Activated CD4-positive, CD25-positive, alpha-beta regulatory T cell treated with anti-CD3 and anti-CD28 coated beads, Interleukin-2, amount 50 U/mL, for 24 hours (primary cell): ENCODE measurements at places on chromosomes 16 and 17.

DNA sequence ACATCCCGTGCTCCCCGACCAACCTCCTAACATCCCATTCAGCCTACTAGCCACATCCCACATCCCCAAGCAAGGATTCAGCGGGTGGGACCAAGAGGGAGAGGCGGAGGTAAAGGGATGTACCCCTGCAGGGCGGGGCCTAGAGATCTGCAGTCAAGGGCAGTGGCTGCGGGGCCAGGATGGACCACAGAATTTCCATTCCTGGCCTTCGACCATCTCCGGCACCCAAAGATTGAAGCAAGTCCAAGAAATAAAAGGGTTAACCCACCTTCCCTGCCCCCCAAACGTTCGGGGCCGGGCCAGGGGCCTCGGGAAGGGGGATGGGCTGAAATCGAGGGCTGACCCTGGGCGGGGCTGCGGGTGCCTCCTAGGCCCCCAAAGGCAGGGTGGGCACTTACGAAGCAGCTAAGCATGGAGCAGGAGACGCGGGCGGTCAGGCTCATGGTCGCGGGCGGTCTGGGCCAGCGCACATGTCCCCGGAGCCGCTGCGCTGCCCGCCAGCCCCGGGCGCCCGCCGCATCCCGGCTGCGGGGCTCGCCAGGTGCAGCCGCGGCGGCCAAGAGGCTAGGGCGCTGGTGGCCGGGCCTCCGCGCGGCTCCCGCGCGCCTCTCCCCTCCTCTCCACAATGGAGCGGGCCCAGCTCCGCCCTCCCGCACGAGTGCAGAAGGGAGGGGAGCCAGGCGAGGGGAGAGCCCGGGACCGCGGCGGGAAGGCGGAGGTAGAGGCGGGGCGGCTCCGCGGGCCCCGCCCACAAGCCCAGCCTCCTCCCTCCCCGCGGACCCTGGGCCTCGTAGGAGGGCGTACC is at the start of gene MTMR4:
TSS of gene MTMR4 (minus strand) at position 674 of the 805 bp plus-strand sequence. CDS start at position 443, 231 bp downstream.
- ATAC-seq = peak; percentile 3

- ATAC-seq = no peak
Observed at GRCh38 chr16:87939562-87940423, 3.5 kb upstream of the CA5A start.

DNA sequence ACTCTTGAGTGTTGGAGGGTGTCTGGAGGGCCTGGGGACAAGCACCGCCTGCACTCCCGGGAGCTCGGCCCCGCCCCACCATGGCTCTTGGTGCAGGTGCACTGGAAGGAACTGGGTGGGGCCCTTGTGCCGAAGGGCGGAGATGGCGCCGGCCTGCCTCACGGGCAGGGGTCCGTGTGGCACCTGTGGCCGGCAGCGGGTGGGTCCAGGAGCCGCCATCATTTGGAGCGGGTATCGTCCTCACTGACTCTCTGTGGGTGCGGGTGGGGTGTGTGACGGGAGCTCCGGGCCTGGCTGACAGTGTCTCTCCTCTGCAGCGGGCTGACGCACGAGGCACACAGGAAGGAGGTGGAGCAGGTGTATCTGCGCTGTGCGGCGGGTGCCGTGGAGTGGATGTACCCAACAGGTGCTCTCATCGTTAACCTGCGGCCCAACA is 5.2 kb downstream of the METRNL start:
- ATAC-seq = no peak

- ATAC-seq = no peak
Observed at GRCh38 chr17:49016775-49017463, 19.7 kb downstream of the IGF2BP1 start.

DNA sequence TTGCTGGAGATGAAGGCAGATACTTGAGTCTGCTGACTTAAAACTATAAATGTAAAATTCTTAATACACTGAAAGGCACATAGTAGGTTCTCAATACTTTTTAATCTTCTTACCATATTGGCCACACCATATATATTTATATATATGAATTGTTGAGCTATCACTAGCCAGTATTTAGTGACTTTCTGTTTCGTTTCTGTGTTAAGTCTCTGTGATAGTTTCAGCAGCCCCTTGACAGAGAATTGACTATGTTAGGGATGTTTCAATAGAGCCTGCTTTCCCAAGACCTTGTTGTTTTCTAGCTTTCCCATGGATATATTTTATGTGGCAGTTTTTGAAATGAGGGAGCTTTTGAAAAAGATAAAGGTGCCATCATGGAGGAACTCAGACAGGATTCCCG is 206.5 kb upstream of the GOT2 start:
- no peak for ATAC-seq

DNA sequence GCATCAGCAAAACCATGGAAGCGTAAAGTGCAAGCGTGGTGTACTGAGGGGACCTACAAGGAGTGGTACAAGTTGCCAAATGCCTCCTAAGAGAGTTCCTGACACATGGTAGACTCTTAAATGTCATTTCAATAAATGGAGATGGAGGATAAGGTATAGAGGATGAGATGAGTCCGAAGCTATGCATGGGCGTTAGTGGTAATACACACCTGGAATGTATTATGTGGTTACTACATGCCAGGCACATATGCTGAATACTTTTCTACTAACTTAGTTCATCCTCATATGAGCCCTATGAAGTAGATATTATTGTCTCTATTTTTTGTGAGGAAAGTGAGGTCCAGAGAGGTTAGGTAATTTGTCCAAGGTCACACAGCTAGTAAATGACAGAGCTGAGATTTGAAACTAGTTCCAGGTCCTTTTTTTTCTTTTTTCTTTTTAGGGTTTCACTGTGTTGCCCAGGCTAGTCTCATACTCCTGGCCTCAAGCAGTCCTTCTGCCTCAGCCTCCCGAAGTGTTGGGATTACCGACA is 15.5 kb downstream of the YPEL2 start:
- no peak for ATAC-seq

GRCh38 chr16:10078541-10078949 is 103.7 kb downstream of the GRIN2A start:
- no peak for ATAC-seq

- no peak for ATAC-seq
Observed at GRCh38 chr17:30450125-30451027, 26.8 kb upstream of the GOSR1 start.

GRCh38 chr16:81553080-81553813 is 108.6 kb downstream of the CMIP start:
- no peak for ATAC-seq

- no peak for ATAC-seq
Observed at GRCh38 chr16:53960954-53961616, 257.1 kb downstream of the FTO start.

DNA sequence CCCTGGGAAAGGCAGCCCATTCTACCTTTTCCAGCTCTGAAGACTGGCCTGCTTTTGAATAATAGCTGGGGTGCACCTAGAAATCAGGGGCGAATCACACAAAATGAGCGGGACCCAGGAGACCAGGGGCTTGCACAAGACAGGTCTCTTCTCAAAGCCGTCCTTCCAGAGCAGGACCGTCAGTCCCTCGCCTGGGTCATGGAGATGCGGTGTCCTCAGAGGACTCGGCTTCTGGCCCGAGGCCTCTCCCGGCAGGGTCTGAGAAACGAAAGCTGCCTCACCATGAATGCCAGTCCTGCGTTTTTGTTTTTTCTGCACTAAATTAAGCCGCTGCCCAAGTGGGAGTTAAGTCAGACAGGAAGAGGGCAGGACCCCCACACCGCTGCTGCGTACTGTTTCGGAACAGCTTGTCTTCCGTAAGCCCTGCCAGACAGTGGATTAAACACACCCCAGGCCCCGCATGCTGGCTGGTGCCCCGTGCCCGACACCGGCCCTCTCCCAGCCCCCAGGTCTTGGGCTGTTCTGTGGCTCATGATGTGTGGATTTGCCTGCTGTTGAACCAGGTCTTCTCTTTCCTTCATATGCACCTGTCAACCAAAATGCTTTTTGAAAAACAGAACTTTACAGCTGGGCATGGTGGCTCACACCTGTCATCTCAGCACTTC is 142.1 kb upstream of the RPH3AL start:
- no peak for ATAC-seq

- ATAC-seq = no peak
Observed at GRCh38 chr16:52103791-52104190, 443.2 kb downstream of the TOX3 start.

- ATAC-seq = peak; percentile 56
Observed at GRCh38 chr17:61997664-61998063, 67.4 kb downstream of the MED13 start.

DNA sequence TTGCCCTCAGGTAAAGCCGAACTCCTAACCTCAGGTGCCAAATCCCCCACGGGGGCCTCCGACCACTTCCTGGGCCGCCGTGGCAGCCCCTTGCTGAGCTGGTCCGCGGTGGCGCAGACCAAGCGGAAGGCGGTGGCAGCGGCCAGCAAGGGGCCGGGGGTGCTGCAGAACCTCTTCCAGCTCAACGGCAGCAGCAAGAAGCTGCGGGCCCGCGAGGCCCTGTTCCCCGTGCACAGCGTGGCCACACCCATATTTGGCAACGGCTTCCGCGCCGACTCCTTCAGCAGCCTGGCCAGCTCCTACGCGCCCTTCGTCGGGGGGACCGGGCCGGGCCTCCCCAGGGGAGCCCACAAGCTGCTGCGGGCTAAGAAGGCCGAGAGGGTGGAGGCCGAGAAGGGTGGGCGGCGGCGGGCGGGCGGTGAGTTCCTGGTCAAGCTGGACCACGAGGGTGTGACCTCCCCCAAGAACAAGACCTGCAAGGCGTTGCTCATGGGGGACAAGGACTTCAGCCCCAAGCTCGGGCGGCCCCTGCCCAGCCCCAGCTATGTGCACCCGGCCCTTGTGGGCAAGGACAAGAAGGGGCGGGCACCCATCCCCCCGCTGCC is 51.6 kb downstream of the ACTG1 start:
- ATAC-seq = peak; percentile 24

GRCh38 chr17:72466199-72466598 is 345.4 kb downstream of the SOX9 start:
- ATAC-seq = no peak

- ATAC-seq = no peak
Observed at GRCh38 chr17:20009052-20009301, 182 bp upstream of the SPECC1 start.

DNA sequence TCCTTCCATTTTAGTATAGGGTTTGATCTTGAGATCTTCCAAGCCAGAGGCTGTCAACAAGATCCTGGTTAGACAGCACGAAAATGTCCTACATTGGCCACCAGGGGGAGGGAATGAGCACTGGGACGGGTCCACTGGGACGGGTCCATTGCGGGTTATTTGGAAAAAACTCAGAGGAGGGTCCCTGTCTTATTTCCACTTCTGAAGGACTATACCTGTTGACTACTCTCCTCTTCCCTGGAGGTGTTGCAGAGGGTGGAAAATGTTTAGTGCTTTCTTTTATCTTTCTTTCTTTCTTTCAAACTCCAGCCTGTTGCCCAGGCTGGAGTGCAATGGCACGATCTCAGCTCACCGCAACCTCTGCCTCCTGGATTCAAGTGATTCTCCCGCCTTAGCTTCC is 2.5 kb downstream of the TTLL6 start:
- no peak for ATAC-seq

- ATAC-seq = no peak
Observed at GRCh38 chr17:82977606-82978005, 101.8 kb upstream of the METRNL start.

DNA sequence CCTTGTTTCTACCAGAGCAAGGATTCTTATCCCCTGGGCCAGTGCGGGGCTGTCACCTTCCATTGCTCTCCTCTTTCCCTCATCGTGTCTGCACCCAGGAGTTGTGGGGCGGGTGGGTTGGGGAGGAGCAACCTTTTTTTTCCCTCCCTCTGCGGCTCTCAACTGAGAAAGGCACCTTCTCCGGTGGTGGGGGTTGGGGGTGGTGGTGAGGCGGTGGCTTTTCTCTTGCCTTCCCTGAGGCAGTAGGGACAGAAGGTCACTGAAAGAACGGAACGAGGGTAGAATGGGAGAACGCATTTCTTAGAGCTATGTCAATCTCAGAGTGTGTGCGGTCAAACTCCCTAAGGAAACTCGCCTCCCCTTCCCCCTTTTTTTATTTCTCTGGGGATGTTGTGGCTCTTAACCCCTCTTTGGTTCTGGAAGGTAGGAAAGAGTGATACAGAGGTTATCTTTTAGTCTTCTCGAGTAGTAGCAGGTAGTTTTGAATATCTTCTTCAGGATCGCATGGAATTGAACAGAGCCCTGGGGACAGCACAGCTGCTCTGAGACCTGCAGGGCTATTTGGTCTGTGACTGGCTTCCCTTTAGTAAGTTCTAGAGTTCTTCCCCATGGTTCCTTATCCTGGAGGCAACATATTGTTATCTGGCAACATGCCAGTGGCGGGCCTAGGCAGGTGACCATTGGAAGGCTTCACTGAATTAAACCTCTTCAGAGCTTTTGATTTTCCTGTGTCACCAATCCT is 994 bp downstream of the CLTC start:
- no peak for ATAC-seq

DNA sequence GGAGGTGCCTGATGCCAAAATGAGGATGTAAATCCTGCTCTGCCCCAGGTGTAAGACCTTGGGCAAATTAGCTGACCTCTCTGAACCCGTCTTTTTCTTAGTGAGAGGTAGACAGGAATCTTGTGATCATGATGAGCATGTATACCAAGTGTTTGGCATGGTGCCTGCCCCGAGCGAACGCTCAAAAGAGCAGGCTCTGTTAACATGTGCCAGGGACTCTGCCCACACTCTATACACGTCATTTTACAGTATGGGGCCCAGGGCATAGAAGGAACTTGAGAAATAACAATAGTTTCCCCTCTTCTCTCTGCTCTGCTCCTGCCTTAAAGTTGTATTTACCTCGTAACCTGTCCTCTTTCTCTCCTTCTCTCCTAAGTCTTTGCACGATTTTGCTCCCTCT is 9.3 kb upstream of the MAF start:
- ATAC-seq = no peak

- ATAC-seq = no peak
Observed at GRCh38 chr17:53912117-53912516, 89.4 kb downstream of the KIF2B start.

DNA sequence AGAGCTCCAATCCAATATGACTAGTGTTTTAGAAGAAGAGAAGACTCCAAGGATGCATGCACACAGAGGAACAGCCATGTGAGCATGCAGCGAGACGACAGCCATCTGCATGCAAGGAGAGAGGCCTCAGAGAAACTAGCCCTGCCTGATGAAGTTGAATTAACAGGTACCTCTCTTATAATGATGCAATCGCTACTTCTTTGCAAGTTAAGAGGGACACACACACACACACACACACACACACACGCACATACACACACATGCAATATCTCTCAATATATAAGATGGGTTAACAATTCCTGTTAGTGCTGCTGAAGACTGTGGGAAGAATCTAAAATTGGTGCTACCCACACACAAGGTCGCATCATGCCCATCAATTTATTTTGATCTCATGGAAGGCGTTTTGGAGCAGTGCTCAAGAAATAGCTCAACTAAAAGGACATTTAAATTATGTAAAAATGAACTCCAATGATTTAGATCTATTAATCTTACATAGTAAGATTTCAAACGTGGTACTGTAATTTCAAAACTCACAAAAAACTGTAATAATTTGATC is 7.0 kb upstream of the GINS3 start:
- no peak for ATAC-seq

DNA sequence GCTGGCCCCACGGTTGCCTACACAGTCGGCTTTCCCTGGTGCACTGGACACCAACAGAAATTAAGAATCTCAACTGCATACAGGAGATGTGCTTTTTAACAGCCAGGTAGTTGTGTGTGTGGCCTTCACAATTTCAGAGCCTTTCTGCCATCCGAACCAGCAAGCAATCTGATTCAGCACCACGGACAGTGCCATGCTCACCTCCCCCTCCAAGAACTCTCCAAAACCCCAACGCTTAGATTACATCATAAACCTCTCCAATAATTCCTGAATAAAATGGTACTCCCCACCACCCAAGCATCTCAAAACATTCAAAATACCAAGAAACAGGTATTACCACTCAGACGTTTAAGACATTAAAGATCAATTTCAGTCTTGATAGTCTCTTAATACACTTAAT is 31.8 kb downstream of the USP7 start:
- ATAC-seq = no peak
